ENCODE measurements at places on chromosomes 2 and 18.

DNA sequence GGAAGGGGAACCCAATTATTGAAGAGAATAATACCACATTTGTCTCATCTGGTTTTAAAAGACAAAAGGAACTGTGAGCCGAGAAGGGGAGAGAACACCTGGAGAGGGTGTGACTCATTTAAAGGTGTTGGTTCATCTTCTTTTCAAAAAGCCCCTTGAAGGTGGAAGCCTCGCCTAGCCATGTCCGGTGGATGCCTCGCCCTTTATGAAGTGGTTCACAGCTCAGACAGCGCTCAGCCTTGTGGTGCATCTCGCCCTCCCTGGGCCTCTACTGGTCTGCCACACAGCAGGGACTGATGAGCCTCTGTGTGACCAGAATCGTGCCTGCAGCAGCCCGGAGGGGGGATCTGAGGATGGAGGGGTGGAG is 290.0 kb upstream of the CXCR4 start:
- no peak for DNase-seq

DNA sequence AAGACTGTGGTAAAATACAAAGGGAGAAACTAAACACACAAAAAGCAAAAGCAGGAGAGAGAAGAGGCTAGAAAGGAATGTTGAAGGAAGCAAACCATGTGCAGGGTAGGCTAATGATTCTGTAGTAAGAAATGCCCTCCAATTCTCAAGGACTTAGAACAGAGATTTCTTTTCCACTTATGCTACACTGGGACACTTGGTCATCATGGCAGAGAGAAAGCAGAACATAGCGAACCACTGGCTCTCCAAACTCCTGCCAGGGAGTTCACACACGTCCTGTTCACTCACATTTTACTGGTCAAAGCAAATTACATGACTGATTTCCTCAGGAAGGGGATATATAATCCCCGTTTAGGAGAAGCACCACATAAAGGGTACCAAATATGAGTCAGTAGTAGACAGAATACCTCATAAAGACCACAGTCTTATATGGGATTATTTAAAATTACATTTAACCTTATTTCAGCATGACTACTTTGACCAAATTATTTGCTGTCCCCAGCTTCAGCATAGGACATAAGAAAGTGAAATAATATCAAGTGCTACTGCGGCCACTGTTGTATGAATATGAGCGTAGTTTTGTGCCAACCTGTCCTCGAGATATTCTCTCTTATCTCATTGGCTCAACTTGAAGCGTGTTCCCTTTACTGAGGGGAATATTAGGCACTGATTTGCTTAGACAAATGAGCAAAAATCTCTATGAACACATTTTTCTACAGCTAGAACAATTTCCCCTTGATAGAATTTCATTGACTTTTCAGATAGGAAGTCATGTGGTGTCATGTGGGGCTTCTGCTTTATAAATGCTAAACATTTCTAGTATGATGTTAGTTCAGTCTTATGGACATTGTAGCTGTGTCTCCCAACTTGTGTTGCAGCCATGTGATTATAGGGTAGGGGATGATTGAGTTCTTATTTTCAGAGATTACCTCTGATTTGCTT is 81.7 kb downstream of the FAM161A start:
- no peak for DNase-seq

GRCh38 chr18:35478520-35479435 is 19.0 kb downstream of the INO80C start:
- no peak for DNase-seq

GRCh38 chr2:142750858-142751257 is 126.6 kb upstream of the KYNU start:
- DNase-seq: no peak

- no peak for DNase-seq
Measured at GRCh38 chr18:2537296-2537695, 34.0 kb downstream of the METTL4 start.

DNA sequence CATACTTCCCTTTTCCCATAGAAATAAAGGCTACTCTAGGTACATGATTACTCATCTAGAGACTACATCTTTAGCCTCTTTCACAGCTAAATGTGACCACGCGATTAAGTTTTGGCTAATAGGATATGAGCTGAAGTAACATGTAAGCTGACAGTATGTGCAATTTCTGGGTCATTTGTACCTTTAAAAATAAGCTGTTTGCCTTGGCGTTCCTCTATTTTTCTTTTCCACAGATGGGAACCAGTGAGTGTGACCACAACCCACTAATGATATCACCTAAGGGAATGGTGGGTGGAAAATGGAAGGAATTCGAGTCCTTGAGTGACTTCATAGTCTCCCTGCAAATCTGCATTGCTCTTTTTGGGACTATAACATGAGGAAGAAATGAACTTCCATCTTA is 11.7 kb upstream of the NABP1 start:
- no peak for DNase-seq

- no peak for DNase-seq
Measured at GRCh38 chr2:220259662-220260061, 632.2 kb downstream of the SLC4A3 start.

DNA sequence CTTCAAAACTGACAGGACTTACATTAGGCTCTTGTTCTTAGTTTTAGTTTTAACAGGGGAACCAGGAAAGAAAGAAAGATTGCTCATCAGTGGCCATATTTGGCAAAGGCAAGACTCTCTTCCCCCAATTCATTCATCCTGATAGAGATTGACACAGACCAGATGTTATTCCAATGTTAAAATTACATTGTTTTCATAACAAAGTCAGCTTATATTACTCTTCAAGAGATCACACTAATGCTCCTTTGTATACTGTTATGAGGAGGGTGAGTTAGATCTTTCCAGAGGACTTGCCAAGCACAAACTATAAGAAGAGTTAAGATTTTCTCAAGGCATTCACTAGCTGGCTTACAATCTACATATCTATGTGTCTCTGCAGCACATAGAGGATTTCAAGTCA is 252.1 kb downstream of the SLC8A1 start:
- DNase-seq: no peak

DNA sequence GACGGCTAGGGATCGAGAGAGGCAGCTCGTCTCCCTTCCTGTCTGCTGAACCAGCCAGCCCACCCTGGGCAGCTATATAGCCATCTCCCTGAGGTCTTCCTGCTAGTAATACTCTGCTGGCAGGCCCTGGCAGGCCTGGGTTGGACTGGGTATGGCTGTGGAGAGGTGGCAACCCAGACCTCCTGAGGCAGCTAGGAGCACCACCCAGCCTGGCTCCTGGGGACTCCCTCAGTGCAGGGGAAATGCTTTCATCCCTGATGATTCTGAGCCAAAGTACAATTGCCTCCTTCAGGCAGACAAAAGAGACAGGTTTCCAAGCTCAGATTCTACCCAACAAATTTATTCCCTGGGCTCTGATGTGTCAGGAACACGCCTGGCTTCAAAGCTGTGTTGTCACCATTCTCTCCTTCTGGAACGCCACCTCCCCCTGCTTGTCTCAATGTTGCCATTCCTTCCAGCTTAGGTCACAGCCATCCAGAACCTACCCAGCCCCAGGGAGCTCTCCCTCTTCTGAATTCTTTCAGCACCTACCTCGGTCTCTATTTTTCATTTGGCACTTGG is 4.7 kb upstream of the DNAJB2 start:
- no peak for DNase-seq

GRCh38 chr2:63594660-63595059 is 5.9 kb downstream of the MDH1 start:
- DNase-seq: no peak

GRCh38 chr2:236617221-236617737 is 47.7 kb downstream of the ACKR3 start:
- no peak for DNase-seq

DNA sequence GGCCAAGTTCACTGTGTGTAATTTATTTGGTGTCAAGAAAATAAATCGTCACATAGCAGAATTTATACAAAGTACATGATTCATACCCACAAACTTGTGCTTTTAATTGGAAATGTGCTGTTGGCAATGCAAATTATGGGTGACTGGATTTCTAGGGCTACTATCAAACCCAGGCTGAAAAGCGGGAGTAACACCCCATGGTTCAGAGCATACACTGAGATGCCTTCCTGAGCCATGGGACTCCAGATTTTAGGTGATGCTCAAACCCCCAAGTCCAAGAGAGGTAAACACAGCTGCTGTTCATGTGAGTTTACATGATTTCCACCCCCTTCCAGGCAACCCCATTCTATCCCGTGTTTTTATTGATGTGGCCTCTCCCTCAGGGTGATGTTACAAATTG is 565.9 kb upstream of the ID2 start:
- DNase-seq: no peak

DNA sequence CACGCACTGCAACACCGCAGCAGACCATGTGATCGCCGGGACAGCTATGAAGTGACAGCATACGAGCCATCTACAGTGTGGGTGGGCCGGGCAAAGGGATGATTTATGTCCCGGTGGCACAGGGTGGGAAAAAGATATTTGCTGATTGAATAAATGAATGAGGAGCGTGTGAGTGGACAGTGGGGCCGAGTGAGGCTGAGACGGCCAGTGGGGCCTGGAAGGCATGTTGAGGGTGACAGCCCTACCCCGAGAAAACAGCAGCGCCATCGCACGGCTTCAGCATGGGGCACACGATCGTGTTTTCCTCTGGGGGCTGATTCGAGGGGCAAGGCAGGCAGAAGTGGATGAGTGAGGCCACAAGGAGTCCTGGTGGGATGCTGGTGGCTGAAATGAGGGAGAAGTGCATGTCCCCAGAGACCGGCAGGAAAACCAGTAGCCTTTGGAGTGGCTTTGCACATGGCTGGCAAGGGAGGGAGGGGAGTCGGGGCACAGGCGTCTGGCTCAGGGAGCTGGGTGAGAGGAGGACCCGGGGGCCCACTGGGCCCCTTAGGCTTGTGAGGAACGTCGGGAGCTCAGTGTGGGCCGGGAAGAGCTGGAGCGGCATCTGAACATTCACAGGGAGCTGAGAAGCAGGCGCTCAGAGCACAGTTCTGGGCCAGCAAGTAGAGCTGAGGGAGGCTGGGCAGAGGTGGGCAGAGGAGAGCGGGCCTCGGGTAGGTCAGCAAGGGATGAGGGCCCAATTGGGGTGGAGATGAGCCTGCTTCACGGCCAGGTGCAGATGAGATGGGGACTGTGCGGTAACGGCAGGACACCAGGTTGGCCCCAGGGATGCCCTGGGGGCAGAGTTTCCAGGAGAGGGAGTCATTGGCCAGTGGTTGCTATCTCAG is 32.1 kb upstream of the MAL start:
- DNase-seq: no peak

GRCh38 chr2:174157053-174157452 is 91.3 kb downstream of the OLA1 start:
- no peak for DNase-seq

DNA sequence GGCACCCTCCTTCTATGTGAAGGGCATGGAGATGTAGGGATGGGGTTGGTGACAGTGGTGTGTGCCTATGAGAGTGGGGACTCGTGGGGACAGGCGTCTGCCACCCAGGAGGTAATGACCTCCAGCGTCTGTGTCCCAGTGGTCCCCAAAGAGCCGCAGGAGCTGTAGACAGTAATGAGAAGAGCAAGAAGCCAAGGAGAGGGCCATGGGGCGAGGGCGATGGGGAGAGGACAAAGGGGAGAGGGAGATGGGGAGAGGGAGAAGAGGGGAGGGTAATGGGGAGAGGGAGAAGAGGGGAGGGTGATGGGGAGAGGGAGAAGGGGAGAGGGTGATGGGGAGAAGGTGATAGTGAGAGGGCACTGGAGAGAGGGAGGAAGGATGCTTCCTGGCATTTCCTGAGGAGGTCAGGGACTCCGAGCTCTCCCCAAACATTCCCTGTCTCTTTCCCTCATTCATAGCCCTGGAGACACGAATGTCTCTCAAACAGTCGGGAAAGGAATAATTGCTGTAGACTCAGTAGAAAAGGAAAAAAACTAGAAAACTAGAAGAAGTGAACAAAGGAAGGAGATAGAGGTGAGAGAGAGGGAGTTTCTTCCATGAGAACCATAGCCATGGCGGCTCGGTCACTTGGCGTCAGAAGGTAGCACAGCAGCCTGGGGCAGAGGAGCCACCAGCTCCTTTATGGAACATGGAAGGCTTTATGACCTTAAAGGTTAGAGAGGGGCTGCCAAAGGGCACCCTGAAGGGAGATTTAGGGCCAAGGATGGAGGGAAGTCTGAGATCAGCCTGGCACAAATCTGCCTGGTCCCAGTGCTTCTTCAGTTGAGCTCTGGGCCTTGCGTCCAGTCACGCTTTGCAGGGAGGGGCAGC is 39.5 kb downstream of the PSD4 start:
- no peak for DNase-seq

DNA sequence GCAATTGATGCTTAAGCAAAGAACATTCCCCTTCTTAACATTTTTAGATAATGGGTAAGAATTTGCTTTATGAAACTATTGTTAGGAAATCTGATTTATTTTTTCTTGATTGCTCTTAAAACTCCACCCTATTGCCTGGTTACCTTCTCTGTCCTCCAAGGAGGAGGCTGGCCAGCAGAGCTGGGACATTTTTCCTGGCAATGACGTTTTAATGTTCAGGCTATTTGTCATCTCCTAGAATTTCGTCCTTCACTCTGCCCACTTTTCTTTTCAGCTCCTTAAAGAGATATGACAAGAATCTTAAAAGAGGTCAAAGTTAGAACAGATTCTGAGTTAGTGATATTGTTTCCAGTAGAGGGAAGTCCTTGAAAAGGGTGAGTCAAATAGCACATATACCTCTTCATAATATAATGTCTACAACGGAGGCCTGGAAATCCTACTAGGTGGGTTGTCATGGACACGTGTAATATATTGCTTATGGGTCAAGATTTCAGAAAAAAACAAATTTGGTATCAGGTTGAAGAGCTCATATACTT is 141.0 kb downstream of the CMPK2 start:
- DNase-seq: no peak

DNA sequence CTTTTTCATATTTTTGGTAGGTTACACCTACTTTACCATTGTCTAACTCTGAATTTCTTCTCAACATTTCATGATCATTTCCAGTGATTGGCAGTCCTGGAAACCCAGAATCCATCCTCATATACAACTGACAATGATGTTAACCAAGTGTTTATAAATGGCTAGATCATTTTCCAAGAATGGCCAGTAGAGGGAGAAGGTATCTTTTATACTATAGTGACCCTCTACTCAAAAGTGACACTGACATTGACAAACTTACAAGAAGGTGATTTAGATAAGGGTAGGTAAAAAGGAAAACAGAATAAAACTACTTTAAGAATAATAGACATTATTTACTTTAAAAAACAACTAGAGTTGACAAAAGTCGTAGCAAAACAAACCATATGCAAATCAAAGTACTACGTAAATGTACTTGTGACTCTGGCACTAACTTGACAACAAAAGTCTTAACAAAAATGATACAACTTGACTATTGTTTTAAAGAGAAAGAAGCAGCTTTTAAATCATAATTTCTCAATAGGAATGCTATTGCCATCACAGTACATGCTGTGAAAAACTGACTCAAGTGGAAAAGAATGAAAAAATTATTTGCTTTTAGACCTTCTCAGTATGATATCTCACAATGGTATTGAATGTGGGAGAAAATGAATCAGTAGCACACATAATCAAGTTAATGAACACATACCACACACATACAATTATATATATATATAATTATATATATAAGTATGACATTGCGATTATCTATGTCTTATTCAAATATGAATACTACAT is 76.6 kb upstream of the GRB14 start:
- no peak for DNase-seq

GRCh38 chr2:74047152-74047551 is 62.4 kb downstream of the TET3 start:
- no peak for DNase-seq
